ENCODE measurements at places on chromosomes 13 and 19.
A peak's percentile ranks its signal among the peaks of the same experiment; 100 is the strongest.

GRCh38 chr13:50842990-50843256 is 569 bp downstream of the DLEU7 start:
- DNase-seq: no peak

DNA sequence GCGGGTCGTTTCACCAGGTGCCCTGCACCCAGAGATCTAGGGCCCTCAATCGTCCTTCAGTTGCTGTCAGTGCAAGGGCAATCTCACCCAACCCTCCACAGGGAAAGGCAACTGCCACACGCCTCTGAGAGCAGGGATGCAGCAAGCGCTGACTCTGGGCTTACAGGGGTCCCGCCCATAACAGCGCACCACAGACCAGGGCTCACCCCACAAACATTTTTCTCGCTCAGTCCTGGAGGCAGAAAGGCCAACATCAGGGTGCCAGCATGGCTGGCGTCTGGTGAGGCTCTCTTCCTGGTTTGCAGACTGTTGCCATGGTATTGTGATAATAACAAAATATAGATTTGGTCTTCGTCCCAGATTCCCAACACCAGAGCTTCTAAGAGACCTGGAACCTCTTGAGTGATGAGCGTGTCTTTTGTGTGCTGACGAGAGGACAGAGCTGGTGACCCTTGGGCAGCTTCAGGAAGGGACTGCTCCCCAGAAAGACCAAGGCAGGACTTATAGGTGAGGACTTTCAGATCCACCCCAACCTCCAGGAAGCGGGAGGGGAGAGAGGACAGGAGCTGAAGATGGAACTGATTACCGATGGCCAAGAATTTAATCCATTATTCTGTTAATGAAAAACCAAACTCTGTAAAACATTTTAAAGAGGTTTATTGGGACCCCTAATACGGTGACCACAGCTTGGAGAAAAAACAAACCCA is 51.3 kb downstream of the C13orf46 start:
- no peak for DNase-seq

DNA sequence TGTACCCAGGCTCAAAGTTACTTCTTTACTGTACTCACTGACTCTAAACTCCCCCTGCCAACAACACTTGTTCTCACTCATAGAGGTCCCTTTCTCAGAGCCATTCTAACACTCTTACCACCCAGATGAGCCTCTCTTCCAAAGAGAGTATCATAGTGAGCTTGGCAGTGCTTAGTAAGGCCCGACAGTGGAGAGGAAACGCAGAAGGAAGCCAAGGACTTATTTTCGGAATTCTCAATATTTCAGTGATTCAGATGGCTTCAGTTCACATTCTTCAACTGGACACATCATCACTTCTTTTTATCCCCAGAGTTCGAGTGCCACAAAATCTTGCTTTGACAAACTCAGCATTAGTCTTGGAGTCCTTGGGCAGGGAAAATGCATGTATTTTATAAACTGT is 285.9 kb downstream of the DNAJC15 start:
- no peak for DNase-seq

DNA sequence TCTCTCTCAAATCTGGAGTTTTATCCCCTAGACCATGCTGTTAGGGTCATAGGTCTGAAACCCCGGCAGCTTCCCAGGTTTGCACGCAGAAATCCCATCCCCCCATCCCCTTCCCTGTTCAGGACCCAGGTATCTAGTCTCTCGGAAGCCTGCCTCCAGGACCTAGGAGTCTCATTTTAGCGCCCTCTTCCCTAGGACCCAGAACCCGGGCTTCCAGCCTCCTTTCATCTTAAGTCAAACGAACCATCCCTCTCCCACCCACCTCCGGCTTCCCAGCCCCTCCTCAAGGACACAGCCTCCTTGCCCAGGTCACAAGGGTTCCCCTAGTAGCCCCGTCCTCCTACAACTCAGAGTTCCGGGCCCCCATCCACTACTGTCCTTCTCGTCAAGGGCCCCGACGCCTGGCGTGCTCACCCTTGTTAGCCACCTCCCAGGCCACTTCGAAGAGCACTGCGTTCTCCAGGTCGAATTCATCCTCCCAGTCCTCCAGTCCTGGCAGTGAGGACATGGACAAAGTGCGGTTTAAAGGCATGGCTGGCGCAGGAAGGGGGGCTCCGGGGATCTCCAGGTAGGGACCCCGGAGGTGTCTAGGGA is 431 bp downstream of the GYS1 start:
- DNase-seq: no peak

DNA sequence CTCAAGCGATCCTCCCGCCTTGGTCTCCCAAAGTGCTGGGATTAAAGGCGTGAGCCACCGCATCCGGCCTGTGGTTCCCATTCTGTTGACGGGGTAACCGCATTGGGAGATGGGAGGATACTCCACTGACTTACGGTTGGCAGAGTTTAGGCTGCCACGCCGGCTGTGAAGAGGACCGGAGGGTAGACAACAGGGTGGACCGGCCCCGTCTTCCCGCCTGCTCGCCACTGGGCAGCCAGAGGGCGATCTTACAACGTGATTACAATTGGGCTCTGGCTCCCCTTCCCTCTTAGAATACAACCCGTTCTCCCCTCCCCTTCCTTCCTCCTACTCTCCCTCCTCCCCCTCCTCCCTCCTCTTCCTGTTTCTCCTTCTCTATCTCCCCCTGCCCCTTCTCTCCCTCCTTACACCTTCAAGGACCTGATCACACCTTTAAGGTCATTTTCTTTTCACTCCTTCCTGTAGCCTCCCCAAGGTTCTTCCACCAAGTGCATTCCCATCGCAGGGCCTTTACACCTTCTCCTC is 957 bp upstream of the CCDC194 start:
- no peak for DNase-seq

GRCh38 chr13:104357174-104357573 is 1291.0 kb upstream of the SLC10A2 start:
- no peak for DNase-seq

DNA sequence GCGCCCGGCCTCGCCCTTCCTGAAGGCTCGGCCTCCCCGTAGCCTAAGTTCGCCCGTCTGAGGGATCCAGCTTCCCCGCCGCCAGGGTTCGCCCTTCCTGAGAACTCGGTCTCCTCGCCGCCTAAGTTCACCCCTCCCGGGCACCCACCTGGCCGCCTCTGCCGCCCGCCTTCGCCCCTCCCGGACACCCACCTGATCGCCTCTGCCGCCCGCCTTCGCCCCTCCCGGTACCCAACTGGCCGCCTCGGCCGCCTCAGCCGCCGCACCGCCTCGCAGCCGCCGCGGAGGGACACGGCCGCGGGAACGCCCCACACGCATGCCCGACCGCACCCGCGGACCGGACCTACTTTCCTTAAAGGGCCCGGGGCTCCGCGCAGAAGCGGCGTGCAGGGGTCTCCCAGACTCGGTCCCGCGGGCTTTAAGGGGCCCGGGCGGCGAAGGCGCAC is at the start of gene MOB3A:
Gene MOB3A (minus strand): TSS at position 293 of the 446 bp plus-strand sequence. CDS start 17,766 bp downstream, outside the sequence.
- peak; percentile 79 for DNase-seq

DNA sequence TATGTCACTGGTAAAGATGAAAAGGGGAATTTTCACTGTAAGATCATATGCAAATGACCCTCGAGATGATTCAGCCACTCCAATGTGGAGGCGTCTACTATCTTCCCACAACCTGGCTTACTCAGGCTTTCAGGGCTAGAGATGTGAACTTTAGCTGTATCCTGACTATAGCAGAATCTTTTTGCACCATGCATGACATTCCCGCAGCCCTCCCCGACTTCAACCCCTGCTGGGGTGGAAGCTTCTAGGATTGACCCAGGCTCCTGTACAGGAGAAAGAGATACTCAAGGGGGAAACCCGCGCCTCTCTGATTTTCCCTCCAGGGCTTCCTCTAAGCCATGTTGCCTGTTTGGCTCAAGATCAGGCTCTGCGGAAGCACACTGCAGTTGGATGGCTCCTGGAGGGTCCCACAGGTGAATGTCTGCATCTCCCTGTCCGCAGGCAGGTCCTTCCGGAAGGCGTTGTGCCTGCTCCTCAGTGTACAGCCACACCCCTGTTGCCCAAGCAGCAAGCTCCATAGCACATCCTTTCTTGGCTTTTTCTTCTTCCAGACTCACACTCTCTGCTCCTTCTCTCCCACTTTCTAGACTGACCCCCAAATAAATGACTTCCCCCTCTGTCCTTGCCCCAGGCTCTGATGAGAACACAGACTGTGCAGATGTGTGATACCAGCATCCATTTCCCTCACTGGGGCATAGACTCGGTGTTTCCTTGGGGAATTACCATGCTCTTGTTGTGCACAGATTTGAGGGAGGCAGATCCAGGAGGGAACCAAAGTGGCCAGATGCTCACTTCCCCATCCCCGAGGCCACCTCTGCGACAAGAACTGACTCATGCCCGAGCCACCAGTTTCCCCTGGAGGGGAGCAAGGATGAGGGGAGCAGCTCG is 29.1 kb upstream of the POP4 start:
- DNase-seq: no peak

DNA sequence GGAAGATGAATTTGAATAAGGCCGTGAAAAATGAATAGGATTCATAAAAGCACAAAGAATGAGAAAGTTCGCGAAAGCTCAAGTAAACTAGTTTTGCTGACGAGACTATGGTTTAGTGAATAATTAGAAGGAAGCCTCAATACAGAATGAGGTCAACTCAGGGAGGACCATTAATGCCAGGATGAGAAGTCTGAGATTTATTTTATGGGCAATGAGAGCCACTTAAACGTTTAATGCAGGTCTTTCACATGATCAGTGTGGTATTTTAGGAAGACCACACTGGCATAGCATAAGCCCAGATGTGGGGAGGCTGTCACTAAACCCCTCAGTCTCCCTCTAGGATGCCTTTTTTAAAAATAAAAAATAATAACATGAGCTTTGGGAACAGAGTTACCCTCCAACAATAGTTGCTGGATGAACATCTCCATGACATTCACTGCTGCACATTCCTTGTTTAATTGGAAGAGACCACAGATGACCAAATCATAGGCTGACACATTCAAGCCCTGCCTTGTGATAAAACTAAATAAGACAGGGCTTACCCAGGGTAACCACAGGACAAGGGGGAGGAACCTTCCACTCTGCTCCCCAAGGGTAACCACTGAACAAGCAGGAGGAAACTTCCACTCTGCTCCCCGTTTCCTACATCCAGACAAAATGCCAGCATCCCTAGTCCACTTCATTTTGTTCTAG is 43.6 kb upstream of the LSM14A start:
- DNase-seq: no peak

- DNase-seq: no peak
Observed at GRCh38 chr13:46359714-46360113, 27.3 kb downstream of the RUBCNL start.

DNA sequence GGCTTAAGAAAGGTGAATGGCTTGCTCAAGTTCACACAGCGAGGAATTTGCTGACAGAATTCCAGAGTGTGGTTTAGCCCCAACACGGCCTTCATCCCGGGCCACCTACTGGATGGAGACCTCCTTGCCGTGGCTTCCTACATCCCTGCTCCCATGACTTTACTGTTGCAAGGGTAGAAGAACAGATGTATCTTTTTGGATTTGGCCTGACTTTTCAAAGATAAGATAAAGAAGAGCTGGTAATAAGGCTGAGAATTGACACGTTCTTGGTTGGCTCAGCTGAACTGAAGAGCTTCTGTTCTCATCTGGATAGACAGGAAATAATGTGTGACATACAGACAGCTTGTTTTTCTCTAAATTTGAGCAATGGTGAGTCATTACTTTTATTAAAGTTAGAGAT is 113.1 kb downstream of the KLF5 start:
- DNase-seq: no peak

DNA sequence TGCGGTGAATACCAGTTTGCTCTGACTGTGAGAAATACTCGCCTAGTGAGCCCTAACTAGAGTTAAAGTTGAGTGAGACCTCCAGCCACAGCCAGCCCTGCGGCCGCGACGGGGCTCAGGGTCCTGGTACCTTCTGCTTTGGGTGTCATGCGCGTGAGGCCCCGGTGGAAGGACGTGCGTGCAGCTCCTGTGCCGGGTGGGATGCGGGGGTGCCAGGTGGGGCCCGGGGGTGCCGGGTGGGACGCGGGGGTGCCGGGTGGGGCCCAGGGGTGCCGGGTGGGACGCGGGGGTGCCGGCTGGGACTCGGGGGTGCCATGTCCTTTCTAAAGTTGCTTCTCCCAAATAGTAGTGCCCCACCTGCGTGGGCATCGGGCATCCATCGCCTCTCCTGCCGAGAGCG is 8.5 kb upstream of the TMPRSS9 start:
- no peak for DNase-seq

DNA sequence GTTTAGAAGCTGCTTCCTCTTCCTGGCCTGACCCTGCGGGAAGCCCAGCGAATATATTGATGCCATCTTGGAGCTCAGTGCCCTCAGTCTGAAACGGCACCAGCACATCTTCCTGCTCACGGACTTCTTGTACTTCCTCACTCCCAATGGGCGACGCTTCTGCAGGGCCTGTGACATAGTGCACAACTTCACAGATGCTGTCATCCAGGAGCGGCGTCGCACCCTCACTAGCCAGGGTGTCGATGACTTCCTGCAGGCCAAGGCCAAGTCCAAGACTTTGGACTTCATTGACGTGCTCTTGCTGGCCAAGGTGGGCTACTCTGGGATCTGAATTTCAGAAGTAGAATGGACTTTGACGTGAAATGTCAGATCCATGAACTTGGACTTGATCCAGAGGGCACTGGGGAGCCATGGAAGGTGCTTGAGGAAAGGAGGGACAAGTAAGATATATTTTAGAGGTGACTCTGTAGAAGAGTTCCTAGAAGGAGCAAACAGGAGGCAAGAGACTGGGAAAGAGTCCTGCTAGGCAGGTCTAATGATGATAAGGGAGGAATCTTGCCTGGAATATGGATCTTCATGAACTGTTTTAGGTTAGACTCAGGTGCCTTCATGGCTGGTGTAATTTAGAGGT is 38.4 kb upstream of the CYP4F8 start:
- DNase-seq: no peak

DNA sequence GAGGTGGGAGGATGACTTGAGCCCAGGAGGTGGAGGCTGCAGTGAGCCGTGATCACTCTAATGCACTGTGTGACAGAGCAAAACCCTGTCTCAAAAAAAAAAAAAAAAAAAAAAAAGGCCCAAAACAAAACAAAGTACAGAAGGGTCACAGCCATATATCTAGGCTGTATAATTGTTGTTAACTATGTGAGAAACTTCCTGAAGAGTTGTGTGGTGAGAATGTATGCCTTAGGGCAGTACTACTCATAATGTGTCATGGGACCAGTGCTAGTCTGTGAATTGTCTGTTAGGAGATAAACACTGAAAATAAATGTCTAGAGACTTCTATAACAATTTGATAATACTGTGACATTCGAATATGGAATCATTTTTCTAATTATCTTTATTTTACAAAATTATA is 43.1 kb downstream of the PAN3 start:
- no peak for DNase-seq

DNA sequence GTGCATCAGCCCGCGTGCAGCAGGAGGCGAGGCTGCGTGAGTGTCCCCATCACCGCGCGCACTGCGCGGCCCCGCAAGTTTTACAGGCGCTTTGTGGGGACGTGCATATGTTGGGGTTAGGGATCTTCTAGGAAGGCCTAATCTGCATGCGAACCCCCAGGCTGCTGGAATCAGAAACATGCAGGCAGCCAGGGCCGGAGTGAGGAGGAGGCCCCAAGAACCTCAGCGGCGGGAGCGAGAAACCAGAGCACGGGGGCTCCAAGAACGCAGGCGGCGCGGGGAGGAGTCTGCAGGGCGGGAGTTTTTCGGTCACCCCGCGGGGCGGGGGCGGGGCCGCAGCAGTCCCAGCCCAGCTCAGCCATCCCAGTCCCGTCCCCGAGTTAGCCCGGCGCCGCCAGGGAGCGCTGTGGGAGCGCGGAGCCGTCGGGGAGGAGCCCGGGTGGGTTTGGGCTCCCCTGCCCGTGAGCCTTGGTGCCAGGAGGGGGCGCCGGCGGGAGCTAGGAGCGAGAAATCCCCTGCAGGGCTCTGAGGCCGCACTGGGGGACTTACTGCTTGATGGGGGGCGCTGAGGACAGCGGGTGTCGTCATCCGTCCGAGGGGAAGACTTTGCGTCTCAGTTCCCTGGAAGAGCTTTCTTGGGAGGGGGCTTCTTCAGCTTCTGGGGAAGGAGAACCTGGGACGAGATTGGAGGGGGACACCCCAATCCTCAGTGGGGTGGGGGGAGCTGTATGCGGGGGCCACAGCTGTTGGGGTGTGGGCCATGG is 933 bp upstream of the NRTN start:
- peak; percentile 90 for DNase-seq
